Tibial nerve (tissue), 4 donors: ENCODE measurements at places on chromosomes 7 and 10.
A peak's percentile ranks its signal among the peaks of the same experiment; 100 is the strongest.

DNA sequence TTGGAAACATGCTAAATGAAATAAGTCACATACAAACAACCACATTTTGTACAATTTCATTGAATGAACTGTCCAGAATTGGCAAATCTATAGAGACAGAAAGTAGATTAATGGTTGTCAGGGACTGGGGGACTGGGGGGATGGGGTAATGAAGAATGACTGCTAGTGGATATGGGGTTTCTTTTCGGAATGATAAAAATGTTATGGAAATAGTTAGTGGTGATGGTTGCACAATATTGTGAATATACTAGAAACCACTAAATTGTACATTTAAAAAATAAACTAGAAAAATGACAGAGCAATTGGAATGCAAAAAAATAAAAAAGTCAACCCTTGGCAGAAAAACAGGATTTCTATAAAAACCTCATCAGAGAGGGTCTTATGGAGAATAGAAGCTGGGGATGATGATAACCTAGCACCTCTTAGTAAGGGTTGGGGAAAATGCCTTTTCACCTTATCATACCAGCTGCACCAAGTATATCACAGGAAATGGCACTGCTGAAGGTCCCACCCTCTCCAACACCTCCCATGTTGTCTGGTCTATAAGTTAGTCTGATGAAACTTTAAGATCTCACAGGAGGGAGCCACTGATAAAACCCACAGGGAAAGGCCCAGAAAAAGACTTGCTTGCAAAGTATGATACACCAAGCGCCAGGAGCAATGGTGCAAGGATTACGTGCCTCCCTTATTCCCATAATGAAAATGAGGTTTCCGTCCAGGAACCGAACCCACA lies 23.1 kb upstream of the JAZF1 start:
- H3K4me1 ChIP-seq = no peaks in the 10 kb centered on the region
- no peak overlapping the region for H3K4me3 ChIP-seq
- DNase-seq = no peak
- no peak overlapping the region for H3K27ac ChIP-seq

DNA sequence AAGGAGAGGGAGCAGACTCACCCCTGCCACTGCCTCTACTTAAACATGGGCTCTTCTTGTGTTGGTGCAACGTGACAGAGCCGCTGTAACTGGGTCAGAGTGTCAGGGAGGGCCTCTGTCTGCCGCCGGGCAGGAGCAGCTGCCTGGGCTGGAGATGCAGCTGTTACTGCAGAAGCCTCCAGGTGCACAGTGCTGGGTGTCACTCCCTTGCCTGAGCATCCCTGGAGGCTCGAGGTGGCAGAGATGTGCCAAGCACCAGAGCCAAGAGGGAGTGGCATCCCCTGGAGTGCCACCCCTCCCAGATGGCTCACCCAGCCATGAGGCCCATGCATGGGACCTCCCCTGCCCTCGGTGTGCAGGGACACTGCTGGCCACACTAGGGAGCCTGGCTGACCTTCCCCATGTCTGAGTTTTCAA lies 145.7 kb downstream of the PRPF18 start:
- no peak overlapping the region for H3K27ac ChIP-seq
- DNase-seq = no peak
- H3K4me3 ChIP-seq = no peak overlapping the region
- H3K27me3 ChIP-seq = no peaks in the 10 kb centered on the region
- H3K4me1 ChIP-seq = no peaks in the 10 kb centered on the region

- H3K36me3 ChIP-seq = no peaks in the 10 kb centered on the region
- H3K27me3 ChIP-seq = peaks cover 29% of the 10 kb centered on the region
- H3K4me1 ChIP-seq = no peaks in the 10 kb centered on the region
- no peak overlapping the region for H3K27ac ChIP-seq
- DNase-seq = no peak
Observed at GRCh38 chr7:72337390-72338167, 74.6 kb downstream of the CALN1 start.

- no peaks in the 10 kb centered on the region for H3K27me3 ChIP-seq
- H3K36me3 ChIP-seq = no peaks in the 10 kb centered on the region
- DNase-seq = no peak
Observed at GRCh38 chr10:22927661-22928403, at the start of gene ARMC3. TSS of gene ARMC3 (plus strand) at chr10:22928053. CDS start at chr10:22931997, 3,944 bp downstream.

DNA sequence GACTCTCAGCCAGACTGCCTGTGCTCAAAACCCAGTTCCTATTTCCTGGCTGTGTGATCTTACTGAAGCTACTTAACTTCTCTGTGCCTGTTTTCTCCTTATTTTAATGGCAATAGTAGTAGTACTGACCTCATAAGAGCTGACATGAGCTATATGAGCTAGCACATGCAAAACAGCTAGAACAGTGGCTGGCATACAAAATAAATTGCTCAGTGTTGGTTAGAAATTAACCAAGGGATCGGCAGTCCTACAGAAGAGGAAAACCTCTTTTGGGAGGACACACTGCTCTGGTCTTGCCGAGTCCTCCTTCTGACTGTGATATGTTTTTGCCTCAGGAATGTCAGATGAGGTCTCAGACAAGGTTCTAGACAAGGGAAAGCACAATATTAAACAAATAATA lies 322.6 kb downstream of the GRM8 start:
- no peaks in the 10 kb centered on the region for H3K36me3 ChIP-seq
- H3K27me3 ChIP-seq = no peaks in the 10 kb centered on the region
- no peaks in the 10 kb centered on the region for H3K4me1 ChIP-seq
- no peak for DNase-seq

GRCh38 chr7:155769701-155770100 lies 42.6 kb downstream of the SHH start:
- no peaks in the 10 kb centered on the region for H3K36me3 ChIP-seq
- H3K4me1 ChIP-seq = no peaks in the 10 kb centered on the region
- H3K4me3 ChIP-seq = no peak overlapping the region
- H3K27me3 ChIP-seq = no peaks in the 10 kb centered on the region
- peak; percentile 24 for DNase-seq

DNA sequence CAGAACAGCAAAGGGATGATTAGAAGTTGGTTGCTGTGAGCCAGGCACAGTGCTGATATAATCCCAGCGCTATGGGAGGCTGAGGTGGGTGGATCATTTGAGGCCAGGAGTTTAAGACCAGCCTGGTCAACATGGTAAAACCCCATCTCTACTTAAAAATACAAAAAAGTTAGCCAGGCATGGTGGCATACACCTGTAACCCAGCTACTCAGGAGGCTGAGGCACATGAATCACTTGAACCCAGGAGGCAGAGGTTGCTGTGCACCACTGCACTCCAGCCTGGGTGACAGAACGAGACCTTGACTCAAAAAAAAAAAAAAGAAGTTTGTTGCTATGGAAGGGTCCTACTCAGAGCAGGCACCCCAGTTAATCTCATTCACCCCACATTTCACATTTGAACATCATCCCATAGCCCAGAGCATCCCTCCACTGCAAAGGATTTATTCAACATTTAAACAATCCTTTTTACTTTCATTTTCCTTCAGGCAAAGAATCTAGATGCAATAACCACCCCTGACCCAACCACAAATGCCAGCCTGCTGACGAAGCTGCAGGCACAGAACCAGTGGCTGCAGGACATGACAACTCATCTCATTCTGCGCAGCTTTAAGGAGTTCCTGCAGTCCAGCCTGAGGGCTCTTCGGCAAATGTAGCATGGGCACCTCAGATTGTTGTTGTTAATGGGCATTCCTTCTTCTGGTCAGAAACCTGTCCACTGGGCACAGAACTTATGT lies 4.1 kb downstream of the IL6 start:
- no peak overlapping the region for H3K27ac ChIP-seq
- H3K36me3 ChIP-seq = no peaks in the 10 kb centered on the region
- H3K27me3 ChIP-seq = no peaks in the 10 kb centered on the region
- DNase-seq = no peak
- H3K4me3 ChIP-seq = peak overlapping the region; percentile 18
- peaks cover 14% of the 10 kb centered on the region for H3K4me1 ChIP-seq

GRCh38 chr7:70190281-70190680 lies 592.0 kb downstream of the AUTS2 start:
- no peak overlapping the region for H3K4me3 ChIP-seq
- H3K36me3 ChIP-seq = no peaks in the 10 kb centered on the region
- DNase-seq = no peak
- H3K27ac ChIP-seq = no peak overlapping the region
- no peaks in the 10 kb centered on the region for H3K4me1 ChIP-seq

GRCh38 chr10:125344573-125345171 lies 184.3 kb upstream of the CTBP2 start:
- H3K36me3 ChIP-seq = no peaks in the 10 kb centered on the region
- DNase-seq = no peak
- H3K27ac ChIP-seq = no peak overlapping the region
- H3K27me3 ChIP-seq = no peaks in the 10 kb centered on the region

- no peak overlapping the region for H3K27ac ChIP-seq
- DNase-seq = no peak
- no peaks in the 10 kb centered on the region for H3K27me3 ChIP-seq
- H3K36me3 ChIP-seq = no peaks in the 10 kb centered on the region
- no peaks in the 10 kb centered on the region for H3K4me1 ChIP-seq
- H3K4me3 ChIP-seq = no peak overlapping the region
Observed at GRCh38 chr7:117941138-117941810, 68.0 kb upstream of the CTTNBP2 start.

GRCh38 chr10:5391790-5392189 lies 12.8 kb downstream of the TUBAL3 start:
- no peaks in the 10 kb centered on the region for H3K27me3 ChIP-seq
- no peaks in the 10 kb centered on the region for H3K36me3 ChIP-seq
- H3K4me1 ChIP-seq = no peaks in the 10 kb centered on the region
- no peak for DNase-seq
- no peak overlapping the region for H3K4me3 ChIP-seq

GRCh38 chr10:85921789-85922188 lies 444.8 kb downstream of the GRID1 start:
- no peaks in the 10 kb centered on the region for H3K36me3 ChIP-seq
- H3K27ac ChIP-seq = no peak overlapping the region
- DNase-seq = no peak
- H3K4me1 ChIP-seq = no peaks in the 10 kb centered on the region
- no peak overlapping the region for H3K4me3 ChIP-seq

DNA sequence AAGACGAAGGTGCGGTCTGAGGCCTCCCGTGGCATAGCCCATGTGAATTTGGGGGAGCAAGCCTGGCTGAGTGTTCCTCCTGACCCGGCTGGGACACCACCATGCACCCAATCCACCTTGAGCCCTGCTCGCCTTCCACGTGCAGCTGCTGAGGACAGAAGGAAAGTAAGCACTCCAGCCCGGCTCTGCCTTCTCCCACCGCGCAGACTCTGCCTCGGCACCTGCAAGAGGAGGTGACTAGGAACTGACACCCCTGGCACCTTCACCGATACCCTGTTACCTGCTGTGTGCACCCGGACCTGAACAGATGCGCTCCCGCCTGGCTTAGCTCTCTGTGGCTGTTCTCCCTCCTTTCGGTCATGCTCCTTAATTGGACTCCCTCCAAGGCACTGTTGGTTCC lies 57.0 kb upstream of the OPN4 start:
- H3K27ac ChIP-seq = no peak overlapping the region
- DNase-seq = no peak
- no peaks in the 10 kb centered on the region for H3K27me3 ChIP-seq

DNA sequence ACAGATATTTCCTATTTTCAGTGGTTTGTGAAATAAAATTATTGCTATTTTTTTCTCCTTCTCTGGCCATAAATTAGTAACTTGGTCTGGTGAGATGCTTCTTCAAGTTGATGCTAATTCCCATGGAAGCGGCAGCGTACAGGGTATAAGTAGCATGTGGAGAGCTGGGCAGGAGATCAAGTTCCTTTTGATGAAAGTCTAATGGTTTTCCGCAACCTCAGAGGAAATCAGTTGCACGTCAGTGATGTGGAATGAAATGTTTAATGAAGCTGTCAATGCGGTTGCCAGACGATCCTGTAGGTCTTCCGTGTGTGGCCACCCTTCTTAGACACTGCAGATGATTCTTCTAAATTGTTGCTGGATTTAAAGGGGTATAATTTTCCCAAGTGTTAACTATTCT lies 236.4 kb upstream of the GRM3 start:
- H3K27me3 ChIP-seq = no peaks in the 10 kb centered on the region
- no peaks in the 10 kb centered on the region for H3K4me1 ChIP-seq
- H3K27ac ChIP-seq = no peak overlapping the region
- no peaks in the 10 kb centered on the region for H3K36me3 ChIP-seq

DNA sequence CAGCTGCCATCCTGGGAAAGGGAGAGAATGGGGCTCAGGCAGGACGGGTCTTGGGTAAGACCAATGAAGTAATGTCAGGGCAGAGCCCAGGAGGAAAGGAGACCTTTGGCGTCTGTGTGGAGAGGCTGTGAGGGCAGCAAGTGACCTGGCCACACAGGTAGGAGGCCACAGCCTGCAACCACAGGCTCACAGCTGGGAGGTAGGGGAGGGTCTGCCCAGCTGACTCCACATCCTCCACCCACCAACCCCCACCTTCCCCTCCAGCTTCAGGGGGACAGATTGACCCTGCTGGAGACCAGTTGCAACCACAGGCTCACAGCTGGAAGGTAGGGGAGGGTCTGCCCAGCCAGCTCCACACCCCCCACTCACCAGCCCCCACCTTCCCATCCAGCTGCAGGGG lies 262.2 kb upstream of the TCERG1L start:
- no peak overlapping the region for H3K4me3 ChIP-seq
- no peaks in the 10 kb centered on the region for H3K27me3 ChIP-seq
- H3K27ac ChIP-seq = no peak overlapping the region
- H3K36me3 ChIP-seq = no peaks in the 10 kb centered on the region
- no peak for DNase-seq

DNA sequence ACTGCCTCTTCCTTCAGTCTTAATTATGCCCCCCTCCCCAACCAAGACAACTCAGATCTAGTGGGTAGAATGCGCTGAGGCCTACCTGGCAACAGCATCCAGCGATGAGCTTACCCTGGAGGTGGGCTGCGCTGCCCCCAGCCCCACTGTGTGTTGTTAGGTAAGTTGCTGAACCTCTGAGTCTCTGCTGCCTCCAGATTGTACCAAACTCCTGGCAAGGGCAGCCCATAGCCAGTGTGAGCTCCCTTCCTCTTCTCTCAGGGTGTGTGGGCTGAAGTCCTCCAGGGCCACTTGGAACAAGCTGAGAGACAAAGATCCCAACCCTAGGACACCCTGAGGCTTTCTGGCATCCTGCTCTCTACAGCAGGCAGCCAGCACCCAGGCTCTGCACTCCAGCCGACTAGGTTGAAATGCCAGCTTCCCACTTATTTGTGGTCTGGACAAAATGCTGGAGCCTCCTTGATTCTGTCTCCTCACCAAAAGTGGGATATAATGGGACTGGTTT lies 135.3 kb downstream of the ARHGAP22 start:
- no peaks in the 10 kb centered on the region for H3K36me3 ChIP-seq
- H3K4me3 ChIP-seq = no peak overlapping the region
- H3K27ac ChIP-seq = no peak overlapping the region

DNA sequence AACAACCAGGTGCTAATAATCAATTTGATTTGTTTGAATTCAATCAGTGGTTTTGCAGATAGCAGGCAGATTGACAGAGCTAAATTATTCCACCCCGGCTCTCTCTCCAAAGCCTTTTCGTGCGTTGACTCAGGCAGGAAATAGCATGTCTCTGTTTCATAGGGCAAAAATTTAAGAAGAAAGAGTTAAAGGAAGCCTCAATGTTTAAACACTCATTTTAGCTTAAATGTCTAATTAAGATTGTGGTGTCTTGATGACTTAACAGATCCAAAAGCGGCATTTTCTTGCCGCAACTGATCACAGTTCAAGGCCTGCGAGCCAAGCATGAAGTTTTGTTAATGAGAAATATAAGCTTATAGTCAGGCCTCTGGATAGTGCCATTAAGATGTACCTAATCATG lies 1051.1 kb upstream of the AUTS2 start:
- DNase-seq = no peak
- H3K4me3 ChIP-seq = no peak overlapping the region
- H3K36me3 ChIP-seq = no peaks in the 10 kb centered on the region
- H3K27me3 ChIP-seq = no peaks in the 10 kb centered on the region
- H3K4me1 ChIP-seq = no peaks in the 10 kb centered on the region

GRCh38 chr10:104441329-104442000 lies 87.8 kb downstream of the CFAP58 start:
- H3K36me3 ChIP-seq = no peaks in the 10 kb centered on the region
- no peak overlapping the region for H3K27ac ChIP-seq
- H3K27me3 ChIP-seq = no peaks in the 10 kb centered on the region
- H3K4me1 ChIP-seq = no peaks in the 10 kb centered on the region
- no peak overlapping the region for H3K4me3 ChIP-seq
- no peak for DNase-seq
